Naive thymus-derived CD4-positive, alpha-beta T cell (primary cell): ENCODE measurements at places on chromosomes 2 and 18.
A peak's percentile ranks its signal among the peaks of the same experiment; 100 is the strongest.

DNA sequence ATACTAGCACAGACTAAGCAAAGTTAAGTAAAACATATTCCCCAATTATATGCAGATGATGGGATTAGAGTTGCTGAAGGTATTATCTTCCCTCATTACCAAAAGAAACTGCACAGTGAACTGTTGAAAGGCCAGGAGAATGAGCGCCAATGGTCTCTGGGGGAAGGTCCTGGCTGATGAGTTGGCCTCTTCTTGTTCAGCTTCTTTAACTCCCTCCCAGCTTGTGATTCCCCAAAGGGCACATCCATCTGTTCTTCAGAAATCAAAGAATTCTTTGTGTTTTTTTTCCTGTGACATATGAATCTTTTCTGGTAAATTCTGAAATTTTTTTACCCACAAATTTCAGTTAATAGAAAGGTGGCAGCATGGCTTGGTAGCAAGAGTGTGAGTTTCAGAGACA, 667.6 kb downstream of the CNTNAP5 start:
- DNase-seq, result no peak

GRCh38 chr2:172311921-172312345, 115.5 kb upstream of the ITGA6 start:
- DNase-seq, result no peak

GRCh38 chr2:18404708-18405107, 155.7 kb downstream of the RDH14 start:
- no peak for DNase-seq

DNA sequence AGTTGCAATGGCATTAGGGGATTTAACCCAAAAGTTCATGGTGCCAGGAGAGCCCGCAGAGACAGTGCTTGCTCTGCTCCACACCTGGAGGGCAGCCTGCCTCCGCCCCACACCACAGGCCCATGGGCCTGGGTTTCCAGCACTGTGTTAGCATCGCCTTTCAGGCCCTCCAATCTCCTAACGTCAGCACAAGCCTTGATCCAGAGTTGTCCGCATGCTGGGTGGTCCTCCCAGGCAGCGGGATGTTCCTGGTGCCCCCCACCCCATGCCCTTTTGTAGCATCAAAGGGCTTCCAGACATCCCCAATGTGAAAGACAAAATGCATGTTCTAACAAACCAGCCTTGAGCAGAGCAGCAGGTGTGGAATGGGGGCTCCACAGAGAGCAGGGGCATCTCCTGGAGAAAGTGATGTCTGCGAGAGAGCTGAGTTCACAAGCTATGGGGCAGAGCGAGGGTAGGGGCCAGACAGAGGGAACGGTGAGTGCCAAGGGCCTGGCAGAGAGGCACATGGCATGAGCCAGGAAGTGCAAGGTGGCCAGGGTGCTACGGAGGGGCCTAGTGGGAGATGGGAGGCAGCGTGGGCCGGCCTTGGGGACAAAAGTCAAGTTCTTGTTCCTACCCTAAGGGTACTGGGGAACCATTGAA, 119.2 kb downstream of the CYP26B1 start:
- DNase-seq, result no peak

DNA sequence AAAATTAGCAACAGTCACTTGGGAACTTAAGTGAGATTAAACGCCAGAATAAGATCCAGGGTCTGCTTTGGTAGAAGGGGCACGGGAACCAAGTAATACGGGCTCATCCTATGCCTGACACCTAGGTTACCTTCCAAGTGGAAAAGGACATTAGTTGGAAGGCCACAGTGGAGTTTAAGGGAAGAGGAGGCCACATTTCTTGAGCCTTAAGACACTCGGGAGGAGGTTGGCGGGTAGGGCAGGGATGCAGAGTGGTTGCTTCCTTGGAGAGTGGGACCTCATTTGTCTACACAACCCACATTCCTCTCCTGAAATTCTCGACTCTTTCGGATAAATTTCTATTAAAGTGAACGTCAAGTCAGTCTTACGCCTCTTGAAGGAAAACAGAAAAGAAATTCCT, 510 bp upstream of the DNAH6 start:
- DNase-seq, result no peak

GRCh38 chr18:79517341-79517740, 121.6 kb downstream of the NFATC1 start:
- peak; percentile 26 for DNase-seq

DNA sequence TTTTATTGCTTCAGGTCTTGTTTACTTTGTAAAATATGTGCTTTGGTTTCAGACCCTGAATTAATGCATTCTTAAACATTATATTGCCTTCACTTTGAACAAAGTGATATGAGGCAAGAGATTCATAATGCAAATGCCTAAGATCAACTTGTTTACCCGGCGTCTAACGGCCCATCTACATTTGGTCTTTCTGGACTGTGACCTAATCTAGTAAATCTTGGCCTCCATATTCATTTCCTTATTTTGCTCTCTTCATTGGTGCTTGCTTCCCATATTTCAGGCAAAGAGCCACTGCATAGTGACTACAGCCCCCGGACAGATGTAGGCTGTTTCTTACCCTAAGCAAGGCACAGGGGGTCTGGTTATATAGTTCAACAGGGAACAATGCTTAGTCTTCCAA, 53.0 kb upstream of the SLC39A10 start:
- DNase-seq, result no peak

GRCh38 chr2:157509744-157510143, 65.9 kb upstream of the CYTIP start:
- DNase-seq, result no peak

DNA sequence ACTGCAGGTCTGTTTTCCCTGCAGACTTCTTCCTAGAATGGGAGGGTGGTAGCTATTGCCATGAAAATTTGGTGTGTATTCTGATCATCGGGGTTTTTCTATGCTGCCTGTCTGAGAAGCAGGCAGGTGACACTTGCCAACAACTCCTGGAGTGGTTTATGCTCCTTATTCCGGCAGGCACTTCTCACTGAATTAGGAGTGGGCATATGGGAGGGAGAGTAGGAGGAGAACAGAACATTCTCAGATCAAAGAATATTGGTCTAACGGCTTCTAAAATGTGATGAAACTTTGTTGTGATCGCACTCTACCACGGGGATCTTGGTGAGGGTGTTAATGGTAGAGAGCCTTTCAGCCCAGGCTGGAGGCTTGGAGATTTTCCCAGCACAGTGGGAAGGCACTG, 480.8 kb downstream of the PLCL1 start:
- no peak for DNase-seq

DNA sequence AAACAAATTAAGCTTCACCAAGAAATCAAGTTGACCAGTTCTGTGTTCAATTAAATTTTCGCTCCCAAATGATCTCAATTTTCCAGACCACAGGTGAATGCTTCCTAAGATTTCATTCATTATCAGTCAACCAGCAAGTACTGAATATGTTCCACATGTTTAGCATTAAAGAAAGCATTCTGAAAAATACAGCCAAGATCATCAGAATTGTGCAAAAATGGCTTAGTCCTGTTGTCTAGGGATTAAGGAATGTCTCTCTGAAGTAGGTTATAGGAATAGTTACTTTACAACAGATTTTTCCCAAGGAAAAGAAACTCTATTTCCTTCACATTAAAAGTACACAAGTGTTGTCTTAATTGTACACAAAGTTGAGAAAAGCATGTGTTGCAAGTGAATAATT, 69.2 kb downstream of the NRXN1 start:
- DNase-seq, result no peak

GRCh38 chr2:39008665-39009064, 112.2 kb downstream of the SOS1 start:
- DNase-seq, result peak; percentile 32

GRCh38 chr2:103887625-103888024, 966.3 kb upstream of the POU3F3 start:
- DNase-seq, result no peak

- DNase-seq, result no peak
These were observed 385.0 kb upstream of the KLHL29 start for GRCh38 chr2:22999951-23000350.

- DNase-seq, result no peak
These were observed 15.1 kb downstream of the TRIB2 start for GRCh38 chr2:12731701-12732280.

GRCh38 chr18:11019295-11020105, 129.9 kb downstream of the PIEZO2 start:
- no peak for DNase-seq

DNA sequence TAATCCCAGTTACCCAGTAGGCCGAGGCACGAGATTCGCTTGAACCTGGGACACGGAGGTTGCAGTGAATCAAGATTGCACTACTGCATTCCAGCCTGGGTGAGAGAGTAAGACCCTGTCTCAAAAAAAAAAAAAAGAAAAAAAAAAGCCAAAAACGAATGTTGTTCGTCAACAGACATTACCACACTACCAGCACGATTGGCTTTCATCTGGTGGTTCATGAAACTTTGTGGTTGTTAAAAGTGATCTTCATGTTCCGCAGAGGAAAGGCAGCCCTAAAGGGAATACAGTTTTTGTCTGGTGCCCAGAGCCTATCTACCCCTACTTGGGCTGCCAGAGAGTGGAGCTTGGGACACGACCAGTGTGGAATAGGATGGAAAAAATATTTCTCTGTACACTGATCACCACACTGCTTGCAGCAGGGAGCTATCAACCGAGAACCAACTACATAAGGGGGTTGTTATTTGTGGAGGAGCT, 13.6 kb upstream of the CXCR4 start:
- peak; percentile 90 for DNase-seq
